ENCODE measurements at places on chromosomes 3 and 15.
A peak's percentile ranks its signal among the peaks of the same experiment; 100 is the strongest.

DNA sequence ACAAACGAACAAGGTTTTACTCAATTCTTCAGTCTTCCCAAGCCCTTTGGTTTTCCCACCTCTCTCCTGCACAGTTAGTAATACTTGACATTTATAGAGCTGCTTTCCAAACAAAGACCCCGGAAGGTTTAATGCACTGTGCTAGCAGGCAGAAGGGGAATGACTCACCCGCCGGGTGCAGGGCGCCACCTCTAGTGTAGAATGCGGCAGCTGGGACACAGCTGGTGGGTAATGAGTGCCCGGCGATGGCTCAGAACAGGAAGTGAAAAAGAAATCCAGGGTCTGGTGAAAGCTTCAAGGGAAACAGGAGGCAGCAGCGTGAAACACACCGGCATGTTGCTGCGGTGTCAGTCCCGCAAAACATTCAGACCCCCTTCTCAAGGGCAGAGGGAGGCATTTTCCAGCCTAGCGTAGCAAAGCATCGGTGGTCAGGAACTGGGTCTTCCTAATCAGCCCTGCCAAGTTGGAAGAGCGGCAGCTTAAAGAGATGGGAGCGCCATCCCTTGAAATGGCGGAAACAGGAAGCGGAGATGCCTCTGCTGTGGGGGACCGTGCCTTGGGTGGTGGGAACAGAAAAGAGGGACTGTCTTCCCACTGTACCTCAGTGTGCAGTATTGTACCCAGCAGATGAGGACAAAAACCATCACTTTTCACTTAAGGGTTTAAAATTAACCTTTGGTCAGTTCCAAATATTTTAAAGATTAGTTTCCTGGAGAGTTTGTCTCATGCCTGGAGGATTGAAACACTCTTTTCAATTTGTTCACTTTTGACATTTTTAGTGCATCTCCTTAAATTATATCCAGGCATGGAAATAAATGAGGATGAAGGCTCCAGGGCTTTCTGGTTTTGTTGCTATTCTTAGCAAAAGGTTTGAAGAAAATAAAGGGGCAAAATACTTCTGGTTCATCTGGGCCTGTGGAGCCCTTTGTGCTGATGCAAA is 160.7 kb upstream of the MCTP2 start:
- DNase-seq, result peak; percentile 66

GRCh38 chr15:68366314-68366713 is 65.6 kb downstream of the ITGA11 start:
- DNase-seq, result no peak

GRCh38 chr15:27665002-27665401 is 434.1 kb downstream of the OCA2 start:
- no peak for DNase-seq

DNA sequence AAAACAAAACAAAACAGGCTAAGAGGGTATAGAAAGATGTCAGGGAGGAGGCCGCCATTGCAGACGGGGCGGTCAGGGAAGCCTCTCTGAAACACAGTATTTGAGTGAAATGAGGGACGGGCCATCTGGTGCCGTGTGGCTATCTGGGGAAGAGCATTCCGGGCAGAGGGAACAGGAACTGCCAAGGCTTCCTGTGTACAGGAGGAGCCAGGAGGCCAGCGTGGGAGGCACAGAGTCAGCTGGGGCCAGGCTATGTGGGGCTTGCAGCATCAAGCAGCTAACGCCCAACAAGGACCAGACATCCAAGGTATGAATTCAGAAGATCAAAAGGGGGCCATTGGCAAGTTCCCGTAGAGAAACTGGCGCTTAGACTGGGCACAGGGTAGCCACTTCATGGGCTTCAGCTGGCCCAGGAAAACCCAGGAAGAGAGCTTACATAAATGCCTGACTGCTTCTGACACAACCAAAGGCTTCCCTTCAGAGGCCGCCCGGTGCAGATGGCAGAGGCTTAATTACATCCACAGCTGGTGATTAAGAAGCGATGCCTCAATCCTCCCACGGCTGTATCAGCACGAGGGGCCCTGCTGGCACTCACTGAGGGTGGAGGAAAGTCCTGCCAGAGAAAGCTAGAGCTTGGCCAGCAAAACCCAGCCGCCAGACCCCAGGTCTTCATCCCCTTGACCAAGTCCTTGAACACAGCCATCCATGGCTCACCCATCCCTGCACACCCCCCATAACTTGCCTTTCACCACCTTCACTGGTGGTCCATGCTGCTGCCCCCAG is 144.9 kb downstream of the MEGF11 start:
- peak; percentile 57 for DNase-seq

DNA sequence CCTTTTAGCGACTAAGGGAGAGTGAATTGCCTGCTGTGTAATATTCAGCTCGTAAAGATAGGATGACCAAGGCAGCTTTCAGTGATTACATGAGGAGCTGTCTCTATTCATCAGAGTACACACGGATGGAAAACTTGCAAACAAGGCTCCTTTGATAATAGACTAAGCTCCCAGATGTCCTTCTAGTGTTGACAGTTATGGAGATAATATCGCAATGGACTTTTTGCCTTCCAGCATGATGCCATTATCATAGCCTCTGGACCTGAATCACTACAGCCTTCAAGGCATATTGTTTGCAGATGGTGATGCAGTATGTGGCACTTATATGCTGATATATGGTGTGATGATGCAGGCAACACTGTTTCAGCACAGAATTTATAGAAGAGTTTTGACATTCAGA is 93.9 kb downstream of the ECT2 start:
- no peak for DNase-seq

DNA sequence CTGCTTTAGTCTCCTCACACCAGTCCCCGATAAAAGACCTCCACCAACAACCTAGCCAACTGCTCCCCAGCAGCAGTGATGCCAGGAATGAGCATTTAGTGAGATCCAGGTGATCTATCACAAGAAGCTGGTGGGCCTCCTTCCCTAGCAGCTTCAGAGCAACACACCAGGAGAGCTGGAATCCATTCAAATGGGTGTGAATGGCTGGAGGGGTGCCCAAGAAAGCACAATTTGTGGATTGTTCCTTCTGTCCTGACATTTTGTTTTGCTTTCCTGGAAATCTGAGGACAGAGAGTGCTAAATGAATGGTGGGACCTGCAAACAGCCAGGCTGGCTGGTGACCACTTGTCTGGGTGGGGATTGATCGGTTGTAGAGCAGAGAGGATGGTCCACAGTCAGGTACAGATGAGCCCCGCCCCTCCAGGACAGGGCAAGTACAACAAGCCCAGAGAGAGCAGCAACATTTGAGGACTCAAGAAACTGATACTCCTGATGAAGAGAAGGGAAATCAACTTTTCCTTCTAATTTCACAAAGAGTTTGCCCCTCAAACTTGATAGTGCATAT is 316.8 kb downstream of the VPS13C start:
- no peak for DNase-seq

- DNase-seq, result no peak
Measured at GRCh38 chr15:31387092-31387478, 60.5 kb downstream of the KLF13 start.

- DNase-seq, result no peak
Measured at GRCh38 chr3:194009019-194009418, 126.9 kb upstream of the HES1 start.

DNA sequence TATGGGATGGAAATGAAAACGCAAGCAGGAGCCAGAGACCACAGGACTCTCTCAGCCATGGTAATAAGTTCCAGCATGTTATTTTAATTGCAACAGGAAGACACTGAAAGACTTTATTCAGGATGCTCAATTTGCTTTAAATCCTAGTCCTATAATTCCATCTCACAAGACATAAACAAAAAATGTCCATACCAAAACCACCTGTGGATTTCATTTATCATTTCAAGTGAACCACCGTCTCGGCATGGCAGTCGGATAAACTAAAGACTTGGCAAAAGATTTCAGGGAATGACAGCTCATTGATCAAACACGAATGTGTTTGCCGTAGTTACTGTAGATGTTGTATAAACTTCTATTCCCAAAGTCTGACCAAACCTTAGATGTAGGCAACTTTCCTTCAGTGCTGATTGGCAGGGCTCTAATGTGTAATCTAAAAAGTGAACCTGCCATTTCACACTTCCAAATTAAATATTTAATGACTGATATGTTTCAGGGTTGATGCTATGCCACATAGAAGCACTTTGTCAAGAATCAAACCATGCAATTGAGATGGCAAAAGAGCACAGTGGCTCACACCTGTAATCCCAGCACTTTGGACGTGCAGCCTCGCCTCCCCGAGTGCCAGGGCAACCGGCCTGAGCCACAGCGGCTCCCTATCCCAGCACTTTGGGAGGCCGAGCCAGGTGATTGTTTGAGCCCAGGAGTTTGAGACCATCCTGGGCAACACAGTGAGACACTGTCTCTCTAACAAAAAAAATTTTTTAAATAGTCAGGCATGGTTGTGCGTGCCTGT is 331.7 kb downstream of the MAGI1 start:
- DNase-seq, result no peak

- no peak for DNase-seq
Measured at GRCh38 chr15:48560321-48561051, 85.0 kb downstream of the FBN1 start.

GRCh38 chr3:5638550-5638949 is 451.0 kb downstream of the EDEM1 start:
- DNase-seq, result no peak

DNA sequence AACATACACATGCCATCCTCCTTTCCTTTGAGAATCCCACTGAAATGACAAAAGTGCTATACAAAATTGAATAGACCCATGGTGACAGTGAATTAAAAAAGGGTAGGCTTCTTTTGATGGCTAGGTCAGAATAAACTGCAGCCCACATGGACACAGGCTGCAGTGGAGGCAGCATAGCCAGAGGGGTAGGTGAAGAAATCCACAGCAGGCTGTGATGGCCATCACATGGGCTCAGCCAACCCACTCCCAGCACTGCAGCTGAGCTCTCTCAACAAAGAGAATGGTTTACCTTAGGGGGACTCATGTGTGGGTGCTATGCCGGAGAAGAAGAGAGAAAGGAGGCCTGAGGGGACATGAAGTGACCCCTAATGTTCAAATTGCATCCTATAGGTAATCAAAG is 331.1 kb downstream of the CHST2 start:
- DNase-seq, result no peak

DNA sequence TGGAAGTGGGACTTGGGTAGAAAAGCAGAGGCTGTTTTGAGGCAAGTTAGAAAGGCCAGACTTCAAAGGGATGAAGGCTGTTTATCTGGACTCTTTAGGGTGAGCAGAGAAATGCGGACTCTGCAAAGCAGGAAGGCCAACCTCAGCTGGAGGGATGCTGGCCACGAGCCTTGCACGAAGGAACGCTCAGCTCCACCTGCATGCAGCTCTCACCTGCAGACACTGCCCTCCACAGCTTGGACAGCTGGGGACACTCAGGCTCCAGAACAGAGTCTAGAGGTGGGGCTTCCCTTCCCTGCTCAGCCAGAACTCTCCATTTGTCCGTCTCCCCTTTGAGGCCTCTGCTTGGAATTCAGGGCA is 229.7 kb downstream of the ADAMTS17 start:
- DNase-seq, result peak; percentile 23

- no peak for DNase-seq
Measured at GRCh38 chr15:101618851-101619614, 33.1 kb downstream of the TM2D3 start.

DNA sequence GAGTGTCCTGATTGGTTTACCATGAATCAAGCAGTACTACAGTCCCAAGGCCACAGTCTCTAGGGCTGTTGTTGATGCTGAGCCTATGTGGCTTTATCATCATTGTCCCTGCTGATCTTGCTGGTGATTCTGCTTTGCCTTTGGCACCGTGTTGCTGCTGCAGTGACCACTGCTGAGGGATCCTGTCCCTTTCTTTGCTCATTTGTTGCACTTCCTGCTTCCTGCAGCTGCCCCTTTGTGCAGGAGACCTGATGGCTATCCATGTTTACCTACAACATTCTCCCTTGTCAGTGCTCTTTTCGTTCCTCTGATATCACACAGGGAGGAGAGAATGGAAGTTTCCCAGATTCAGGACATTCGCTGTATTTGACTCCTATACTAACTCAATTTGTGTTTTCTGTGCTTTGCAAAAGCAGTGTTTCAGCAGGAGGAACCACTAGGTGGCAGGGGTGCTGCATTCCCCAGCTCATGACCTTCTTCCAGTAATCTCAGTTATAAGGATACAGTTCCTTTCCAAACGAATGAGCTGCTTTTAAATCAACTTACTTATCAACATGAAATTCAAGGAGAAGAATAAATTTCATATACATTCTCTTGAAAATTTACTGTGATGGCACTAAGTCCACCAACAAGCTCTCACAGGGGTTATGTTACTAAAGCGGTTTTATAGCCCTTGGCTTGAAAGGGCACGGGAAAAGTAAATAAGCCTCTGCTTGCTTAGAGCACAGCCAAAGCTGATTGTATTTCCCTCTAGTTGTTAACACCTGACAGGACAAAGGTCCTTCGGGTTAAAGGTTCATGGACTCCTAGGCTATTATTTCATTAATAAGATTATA is 9.7 kb upstream of the THUMPD3 start:
- peak; percentile 69 for DNase-seq

DNA sequence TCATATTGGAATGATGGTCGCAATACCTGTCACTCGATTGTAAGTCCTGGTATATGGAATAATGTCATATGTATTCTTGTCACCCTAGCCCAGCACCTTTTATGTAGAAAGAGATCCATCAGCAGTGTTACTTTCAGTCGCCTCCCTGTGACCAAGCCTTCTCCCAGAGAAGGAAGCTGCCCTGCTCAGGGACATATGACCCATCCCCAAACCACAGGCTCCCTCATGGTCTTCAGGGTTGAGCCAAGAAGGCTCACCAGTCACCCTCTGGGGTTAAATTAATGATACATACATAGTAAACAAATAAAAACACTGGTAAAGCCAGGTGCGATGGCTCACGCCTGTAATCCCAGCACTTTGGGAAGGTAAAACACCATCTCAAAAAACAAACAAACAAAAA is 4.6 kb upstream of the MFGE8 start:
- no peak for DNase-seq

- DNase-seq, result no peak
Measured at GRCh38 chr15:63595688-63596087, 1.5 kb upstream of the FBXL22 start.

- no peak for DNase-seq
Measured at GRCh38 chr3:190183121-190183520, 62.4 kb upstream of the P3H2 start.

DNA sequence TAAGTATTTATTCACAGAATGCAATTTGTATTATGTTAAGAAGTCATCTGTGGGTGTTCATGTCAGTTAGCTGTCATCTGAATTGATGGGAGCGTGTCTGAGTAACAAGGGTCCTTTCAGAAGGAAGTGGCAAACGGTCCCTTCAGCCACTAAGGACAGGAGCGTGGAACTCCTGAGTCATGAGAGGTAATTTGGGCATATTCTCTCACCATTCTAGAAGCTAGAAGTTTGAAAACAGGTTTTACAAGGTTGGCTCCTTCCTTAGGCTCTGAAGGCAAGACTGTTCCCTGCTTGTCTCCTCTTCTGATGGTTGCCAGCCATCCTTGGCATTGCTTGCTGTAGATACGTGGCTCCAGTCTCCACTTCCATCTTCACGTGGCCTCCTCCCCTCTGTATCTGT is 19.7 kb downstream of the ABHD2 start:
- no peak for DNase-seq

All from upper lobe of right lung (tissue), 1 donor.